ENCODE measurements at places on chromosomes 4 and X. TPM values are rescaled to one million over a fixed set of nuclear protein-coding genes. Genes with fewer than 3 reads are reported as not detected.

- no peaks in the 10 kb centered on the region for H3K4me1 ChIP-seq
- no peak overlapping the region for H3K27ac ChIP-seq
- DNase-seq = no peak
- H3K36me3 ChIP-seq = no peaks in the 10 kb centered on the region
- no peaks in the 10 kb centered on the region for H3K27me3 ChIP-seq
These were observed 178.7 kb upstream of the MAGEE2 start for GRCh38 chrX:75963774-75964173.

DNA sequence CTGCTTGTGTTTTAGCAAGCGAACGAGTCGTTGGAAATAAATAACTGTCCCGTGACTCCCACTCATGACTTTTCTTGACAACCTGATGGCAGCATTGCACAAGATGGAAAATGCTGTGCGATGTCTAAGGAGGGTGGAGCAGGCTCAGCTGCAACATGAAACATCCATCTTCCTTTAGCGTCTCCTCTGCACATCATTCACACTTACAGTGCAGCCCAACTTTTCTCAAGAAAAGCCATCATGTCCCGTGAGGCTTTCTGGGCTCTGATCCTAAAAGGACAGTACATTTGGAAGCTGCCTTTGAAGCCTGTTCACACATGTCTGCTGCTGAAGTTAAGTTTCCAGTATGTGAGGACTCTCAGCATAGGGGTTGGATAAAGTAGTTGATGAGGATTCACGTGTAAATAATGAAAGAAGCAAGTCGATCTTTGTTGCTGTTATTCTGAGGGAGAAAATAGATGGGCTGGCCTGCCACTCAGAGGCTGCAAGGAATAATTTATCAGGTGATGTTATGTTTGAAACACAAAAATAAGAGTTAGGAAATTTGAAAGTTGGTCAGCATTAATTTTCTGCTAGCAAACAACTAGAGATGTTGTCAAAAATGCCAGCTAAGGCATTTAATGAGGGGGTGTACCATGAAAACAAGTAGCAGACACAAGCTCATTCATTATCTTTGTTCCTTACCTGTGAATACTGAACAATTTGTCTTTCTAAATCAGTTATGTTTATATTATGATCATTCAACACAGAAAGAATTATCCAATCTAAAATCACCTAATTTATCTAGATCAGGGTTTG is 328.7 kb upstream of the ZFP42 start:
- H3K36me3 ChIP-seq = no peaks in the 10 kb centered on the region
- no peaks in the 10 kb centered on the region for H3K27me3 ChIP-seq
- H3K4me3 ChIP-seq = no peak overlapping the region
- DNase-seq = no peak

GRCh38 chrX:3169421-3169820 is 128.2 kb downstream of the ARSF start:
- no peaks in the 10 kb centered on the region for H3K36me3 ChIP-seq
- DNase-seq = no peak
- H3K27ac ChIP-seq = no peak overlapping the region
- no peaks in the 10 kb centered on the region for H3K4me1 ChIP-seq
- no peaks in the 10 kb centered on the region for H3K27me3 ChIP-seq

- H3K27ac ChIP-seq = no peak overlapping the region
- peaks cover 3% of the 10 kb centered on the region for H3K4me1 ChIP-seq
- H3K36me3 ChIP-seq = peaks cover 19% of the 10 kb centered on the region
- no peaks in the 10 kb centered on the region for H3K27me3 ChIP-seq
- H3K4me3 ChIP-seq = no peak overlapping the region
These were observed 23.3 kb downstream of the PKD2 start for GRCh38 chr4:88030565-88031310.

Gene FGF13
- polyA plus RNA-seq = 32.9 TPM

DNA sequence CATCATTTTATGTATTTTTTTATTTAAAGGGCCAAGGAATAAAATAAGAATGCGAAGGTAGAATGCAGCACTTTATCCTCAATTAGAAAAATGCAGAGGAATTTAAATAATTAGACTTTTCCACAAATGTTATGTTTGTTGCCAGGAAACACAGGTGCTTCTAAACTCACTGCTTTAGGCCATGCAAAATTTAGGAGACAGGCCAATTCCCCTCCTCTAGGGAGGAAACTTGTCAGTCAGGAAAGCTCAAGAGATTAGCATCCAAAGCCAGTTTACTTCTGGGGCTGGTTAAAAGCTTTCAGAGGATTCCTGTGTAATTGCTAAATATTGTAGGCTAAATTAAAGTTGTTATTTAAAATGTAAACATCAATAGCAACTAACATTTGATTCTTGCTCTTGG is 124.5 kb downstream of the DMD start:
- no peaks in the 10 kb centered on the region for H3K27me3 ChIP-seq
- H3K4me1 ChIP-seq = no peaks in the 10 kb centered on the region
- H3K36me3 ChIP-seq = no peaks in the 10 kb centered on the region
- DNase-seq = no peak
- H3K27ac ChIP-seq = no peak overlapping the region

Gene GDI1
- polyA plus RNA-seq = 108 TPM

Gene AMTN
- not detected for polyA plus RNA-seq

- no peaks in the 10 kb centered on the region for H3K4me1 ChIP-seq
- no peak overlapping the region for H3K27ac ChIP-seq
- no peaks in the 10 kb centered on the region for H3K36me3 ChIP-seq
- DNase-seq = no peak
- H3K27me3 ChIP-seq = no peaks in the 10 kb centered on the region
These were observed 88.8 kb downstream of the DGKK start for GRCh38 chrX:50381729-50382415.

Gene MAGED4
- 23.9 TPM for polyA plus RNA-seq

Gene DSPP
- polyA plus RNA-seq = 0.01 TPM

- H3K36me3 ChIP-seq = no peaks in the 10 kb centered on the region
- H3K4me1 ChIP-seq = no peaks in the 10 kb centered on the region
- no peak overlapping the region for H3K27ac ChIP-seq
- no peak for DNase-seq
These were observed 21.0 kb downstream of the MSN start for GRCh38 chrX:65688403-65688871.

Gene USP17L19
- not detected for polyA plus RNA-seq

DNA sequence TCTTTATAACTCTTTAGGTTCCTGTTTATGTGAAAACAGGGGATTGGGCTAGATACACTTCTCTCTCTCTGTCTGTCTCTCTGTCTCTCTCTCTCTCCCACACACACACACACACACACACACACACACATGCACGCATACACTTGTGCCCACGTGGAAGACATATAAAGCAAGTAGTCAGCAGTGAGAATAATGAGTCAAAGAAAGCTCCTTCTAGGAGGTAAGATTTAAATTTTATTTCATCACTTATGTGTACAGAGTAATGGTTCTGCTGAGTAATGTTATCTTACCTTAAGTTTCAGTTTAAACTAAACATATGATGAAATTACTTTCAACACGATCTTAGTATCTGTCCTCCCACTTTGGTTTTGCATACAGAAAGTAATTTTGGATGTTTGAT is 243.0 kb upstream of the TEX13A start:
- H3K4me3 ChIP-seq = no peak overlapping the region
- no peaks in the 10 kb centered on the region for H3K4me1 ChIP-seq
- no peaks in the 10 kb centered on the region for H3K36me3 ChIP-seq
- H3K27ac ChIP-seq = no peak overlapping the region

- no peak for DNase-seq
- no peak overlapping the region for H3K4me3 ChIP-seq
- H3K36me3 ChIP-seq = no peaks in the 10 kb centered on the region
- peaks cover 16% of the 10 kb centered on the region for H3K27me3 ChIP-seq
These were observed 86.3 kb upstream of the ADRA2C start for GRCh38 chr4:3679851-3680311.

- H3K4me3 ChIP-seq = no peak overlapping the region
- DNase-seq = no peak
- peaks cover 15% of the 10 kb centered on the region for H3K4me1 ChIP-seq
- no peak overlapping the region for H3K27ac ChIP-seq
These were observed 49.6 kb downstream of the ZFYVE28 start for GRCh38 chr4:2368746-2369437.

GRCh38 chr4:15797320-15797719 is 19.2 kb downstream of the CD38 start:
- H3K27ac ChIP-seq = no peak overlapping the region
- no peak overlapping the region for H3K4me3 ChIP-seq

DNA sequence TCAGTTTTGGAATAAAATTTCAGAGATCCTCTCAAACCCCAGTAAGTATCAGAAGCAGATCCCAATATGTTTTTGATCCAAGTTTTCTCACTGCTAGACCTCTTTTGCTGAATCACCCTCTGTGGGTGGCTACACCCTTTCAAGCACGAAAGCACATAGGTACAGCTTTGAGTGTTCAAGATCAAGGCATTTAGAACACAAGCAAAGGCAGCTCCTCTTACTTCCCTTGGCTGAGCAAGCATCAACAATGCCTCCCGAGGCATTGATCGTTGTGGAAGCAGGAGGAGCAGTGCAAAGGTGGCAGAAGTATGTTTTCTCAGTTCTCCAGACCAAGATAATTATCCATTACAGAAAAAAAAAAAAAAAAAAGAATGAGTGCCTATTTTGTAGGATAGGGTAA is 72.0 kb upstream of the TSPAN7 start:
- no peak for DNase-seq
- no peaks in the 10 kb centered on the region for H3K36me3 ChIP-seq
- no peak overlapping the region for H3K4me3 ChIP-seq
- no peaks in the 10 kb centered on the region for H3K27me3 ChIP-seq
- no peak overlapping the region for H3K27ac ChIP-seq

GRCh38 chrX:132491191-132491590 is 2.4 kb upstream of the MBNL3 start:
- H3K4me3 ChIP-seq = no peak overlapping the region
- no peak for DNase-seq
- no peak overlapping the region for H3K27ac ChIP-seq
- no peaks in the 10 kb centered on the region for H3K36me3 ChIP-seq
- peaks cover 12% of the 10 kb centered on the region for H3K4me1 ChIP-seq

Gene BEX2
- 55.9 TPM for polyA plus RNA-seq
